ENCODE measurements at places on chromosomes 2 and 18.

DNA sequence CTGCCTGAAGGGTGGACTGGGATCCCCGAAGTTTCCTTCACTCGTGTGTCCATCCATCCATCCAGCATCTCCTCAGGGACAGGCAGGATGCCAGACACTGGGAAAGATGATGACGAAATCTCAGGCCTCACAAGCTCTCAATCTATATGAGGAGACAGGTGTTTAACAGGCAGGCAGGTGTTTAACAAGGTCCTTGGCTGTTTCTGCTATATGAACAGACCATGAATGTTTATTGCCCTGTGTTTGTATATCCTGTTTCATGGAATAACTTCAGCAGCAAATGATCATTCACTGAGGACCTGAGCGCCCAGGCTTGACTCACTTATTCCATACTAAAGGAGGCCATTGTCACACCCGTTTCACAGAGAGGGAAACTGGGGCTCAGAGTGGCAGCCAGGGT lies 685.8 kb upstream of the HS6ST1 start:
- no peak for DNase-seq

- DNase-seq: no peak
These were observed 398.0 kb downstream of the CPS1 start for GRCh38 chr2:210954386-210954907.

- no peak for DNase-seq
These were observed 190.0 kb downstream of the SEPTIN10 start for GRCh38 chr2:109423556-109424359.

DNA sequence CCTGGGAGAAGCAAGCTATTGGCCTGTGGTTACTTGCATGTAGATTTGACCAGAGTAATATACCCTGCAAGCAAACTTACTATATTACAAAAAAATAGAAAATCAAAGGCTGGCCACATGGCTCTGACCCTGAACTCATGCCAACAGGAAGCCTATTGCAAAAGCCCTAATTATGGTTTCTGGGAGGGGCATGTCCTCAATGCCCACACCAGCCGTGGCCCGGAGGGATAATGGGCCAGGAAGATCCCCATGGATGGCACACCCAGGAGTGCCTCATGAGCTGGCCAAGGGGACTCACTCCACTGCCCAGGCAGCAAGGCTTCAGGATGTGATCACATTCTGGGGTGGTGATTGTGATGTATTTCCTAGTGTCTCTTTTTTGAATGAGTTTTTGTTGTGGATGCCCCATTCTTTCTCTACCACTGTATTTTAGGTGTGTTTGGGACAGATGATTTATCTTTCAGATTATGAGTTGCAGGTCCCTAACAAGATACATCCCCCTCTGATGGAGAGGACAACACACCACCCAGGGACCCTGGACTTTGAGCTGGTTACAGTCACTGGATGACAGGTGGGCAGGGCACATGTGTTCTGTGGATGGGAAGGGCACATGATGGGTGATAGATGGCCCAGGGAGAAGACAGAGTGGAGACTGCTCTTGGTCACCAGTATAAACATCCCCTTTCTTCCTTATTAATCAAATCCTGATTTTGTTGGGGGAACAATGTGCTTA lies 18.7 kb upstream of the TFCP2L1 start:
- DNase-seq: no peak

DNA sequence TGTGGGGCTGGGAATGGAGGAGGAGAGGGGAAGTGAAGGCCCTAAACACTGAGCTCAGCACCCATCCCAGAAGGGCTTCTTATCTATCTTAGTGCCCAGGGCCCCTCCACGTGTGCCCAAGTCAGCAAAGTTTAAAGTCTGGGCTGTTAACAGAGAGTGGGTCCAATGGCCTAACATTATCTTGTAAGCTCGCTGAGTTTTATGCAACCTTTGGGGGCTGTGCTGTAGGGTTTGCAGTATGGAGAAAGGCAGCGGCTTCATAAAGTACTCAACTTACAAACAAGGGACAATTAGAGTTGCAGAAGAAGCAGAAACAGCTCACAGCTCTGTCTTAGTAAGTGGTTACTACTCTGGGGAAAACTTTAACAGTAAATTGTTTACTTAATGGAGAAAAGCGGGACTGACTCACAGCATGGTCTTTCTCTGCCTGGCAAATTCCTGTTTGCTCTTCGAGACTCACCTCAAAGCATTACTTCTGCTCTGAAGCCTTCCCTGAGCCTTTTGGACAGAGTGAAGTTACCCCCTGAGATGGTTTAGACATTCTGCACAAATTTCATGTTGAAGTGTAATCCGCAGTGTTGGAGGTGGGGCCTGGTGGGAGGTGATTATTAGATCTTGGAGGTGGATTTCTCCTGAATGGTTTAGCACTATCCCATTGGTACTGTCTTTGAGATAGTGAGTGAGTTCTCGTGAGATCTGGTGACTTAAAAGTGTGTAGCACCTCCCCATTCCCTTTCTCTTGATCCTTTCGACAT lies 9.0 kb downstream of the ENOSF1 start:
- no peak for DNase-seq

DNA sequence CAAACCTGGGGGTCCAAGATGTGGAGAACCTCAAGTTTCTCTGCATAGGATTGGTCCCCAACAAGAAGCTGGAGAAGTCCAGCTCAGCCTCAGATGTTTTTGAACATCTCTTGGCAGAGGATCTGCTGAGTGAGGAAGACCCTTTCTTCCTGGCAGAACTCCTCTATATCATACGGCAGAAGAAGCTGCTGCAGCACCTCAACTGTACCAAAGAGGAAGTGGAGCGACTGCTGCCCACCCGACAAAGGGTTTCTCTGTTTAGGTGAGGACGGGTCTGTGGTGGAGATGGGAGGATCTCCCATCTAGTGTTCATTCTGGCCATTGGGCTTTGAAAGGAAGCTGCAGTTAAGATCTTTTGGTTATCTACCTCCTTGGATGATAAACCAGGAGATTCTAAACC lies 2.9 kb downstream of the CASP10 start:
- DNase-seq: no peak

DNA sequence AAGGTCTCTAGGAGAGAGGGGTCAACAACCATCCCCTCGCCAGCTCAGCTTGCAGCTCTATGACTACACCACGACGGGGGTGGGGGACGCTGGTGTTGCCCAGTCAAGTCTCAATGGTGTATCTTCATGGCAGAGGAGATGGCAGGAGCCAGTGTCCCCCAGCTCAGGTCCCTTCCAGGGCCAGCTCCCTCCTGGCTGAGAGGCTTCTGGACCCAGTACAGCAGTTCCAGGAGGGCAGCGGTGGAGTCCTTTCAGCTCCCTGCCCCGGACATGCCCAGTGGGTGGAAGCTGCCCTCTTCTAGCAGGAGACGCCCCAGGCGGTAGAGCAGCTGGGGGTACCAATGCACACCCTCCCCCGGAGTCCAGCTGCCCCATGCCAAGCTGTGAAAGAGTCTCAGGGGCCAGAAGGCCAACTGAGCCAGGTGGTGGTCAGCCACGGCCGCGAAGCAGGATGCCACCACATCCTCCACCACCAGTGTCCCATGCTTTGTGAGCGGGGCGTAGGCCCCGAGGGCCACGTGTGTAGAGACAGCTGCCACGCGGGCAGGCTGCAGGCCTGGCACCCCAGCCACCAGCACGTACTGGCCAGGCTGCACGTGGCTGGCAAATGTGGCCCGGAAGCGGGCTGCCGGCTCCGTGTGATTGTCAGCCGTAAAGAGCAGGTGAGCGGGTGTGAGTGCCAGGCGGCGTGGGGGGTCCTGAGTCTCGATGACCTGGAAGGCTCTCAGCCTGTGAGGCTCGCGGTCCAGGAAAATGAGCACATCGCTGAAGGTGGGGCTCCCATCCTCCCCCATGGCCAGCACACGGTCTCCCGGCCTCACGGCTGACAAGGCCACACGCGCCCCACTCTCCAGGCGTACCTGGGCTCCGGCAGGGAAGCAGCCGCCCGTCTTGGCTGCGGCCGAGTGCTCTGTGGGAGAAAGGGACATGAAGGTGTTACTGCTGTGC lies 5.5 kb downstream of the IHH start:
- DNase-seq: no peak

GRCh38 chr2:107633580-107634147 lies 193.0 kb upstream of the RGPD4 start:
- DNase-seq: no peak

DNA sequence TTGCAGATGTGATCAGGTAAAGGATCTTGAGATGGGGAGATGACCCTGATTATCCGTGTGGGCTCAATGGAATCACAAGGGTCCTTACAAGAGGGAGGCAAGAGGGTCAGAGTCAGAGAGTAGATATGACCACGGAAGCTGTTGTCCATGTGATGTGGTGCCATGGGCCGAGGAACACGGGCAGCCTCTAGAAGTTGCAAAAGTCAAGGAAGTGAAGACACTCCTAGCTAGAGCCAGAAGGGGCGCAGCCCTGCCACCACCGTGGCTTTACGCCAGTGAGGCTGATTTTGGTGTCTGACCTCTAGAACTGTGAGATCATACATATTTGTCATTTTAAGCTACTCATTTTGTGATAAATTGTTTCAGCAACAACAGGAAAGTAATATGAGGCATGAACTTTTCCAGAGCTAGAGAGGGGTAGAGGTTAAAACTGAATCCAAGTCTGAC lies 114.4 kb downstream of the CAPN13 start:
- DNase-seq: no peak

DNA sequence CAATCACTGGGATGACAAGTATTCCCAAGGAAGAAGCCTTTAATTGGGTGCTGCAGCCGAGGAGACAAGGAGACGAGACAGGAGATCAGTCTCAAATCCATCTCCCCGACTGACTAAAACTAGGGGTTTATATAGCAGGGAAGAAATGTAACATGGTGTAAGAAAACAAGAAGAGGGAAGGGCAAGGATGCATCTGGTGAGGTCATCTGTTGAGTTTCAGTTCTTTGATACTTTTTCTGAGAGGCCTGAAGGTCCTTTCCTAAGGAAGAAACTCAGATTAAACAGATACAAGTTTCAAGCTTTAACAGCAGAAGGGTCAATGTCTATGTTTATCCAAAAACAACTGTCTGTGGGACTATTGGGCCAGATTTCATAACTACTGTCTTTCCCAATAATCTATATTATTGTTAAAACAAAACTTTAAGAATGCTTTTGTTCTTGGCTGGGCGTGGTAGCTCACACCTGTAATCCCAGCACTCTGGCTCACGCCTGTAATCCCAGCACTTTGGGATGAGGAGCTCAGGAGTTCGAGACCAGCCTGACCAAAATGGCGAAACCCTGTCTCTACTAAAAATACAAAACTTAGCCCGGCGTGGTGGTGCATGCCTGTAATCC lies 2.5 kb upstream of the PDCL3 start:
- DNase-seq: no peak

- DNase-seq: no peak
These were observed 86.8 kb downstream of the CLIP4 start for GRCh38 chr2:29201979-29202378.

DNA sequence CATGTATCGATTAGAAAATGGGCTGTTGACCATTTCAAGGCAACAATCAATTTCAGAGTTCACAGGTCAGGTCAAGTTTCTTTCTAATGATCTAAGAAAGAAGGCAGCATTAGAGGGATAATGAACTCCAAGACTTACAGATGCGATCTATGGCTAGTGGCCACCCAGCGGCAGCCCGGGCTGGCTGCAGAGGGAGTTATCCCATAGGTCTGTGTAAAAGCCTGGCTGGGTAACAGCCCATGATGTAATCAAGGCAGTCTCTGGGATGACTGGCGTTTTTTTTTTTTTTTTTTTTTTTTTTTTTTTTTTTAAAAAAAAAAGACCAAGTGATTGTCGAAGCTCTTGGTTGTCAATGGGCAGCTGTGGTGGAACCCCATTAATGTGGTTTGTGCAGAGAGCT lies 171.1 kb upstream of the SKOR2 start:
- DNase-seq: no peak

DNA sequence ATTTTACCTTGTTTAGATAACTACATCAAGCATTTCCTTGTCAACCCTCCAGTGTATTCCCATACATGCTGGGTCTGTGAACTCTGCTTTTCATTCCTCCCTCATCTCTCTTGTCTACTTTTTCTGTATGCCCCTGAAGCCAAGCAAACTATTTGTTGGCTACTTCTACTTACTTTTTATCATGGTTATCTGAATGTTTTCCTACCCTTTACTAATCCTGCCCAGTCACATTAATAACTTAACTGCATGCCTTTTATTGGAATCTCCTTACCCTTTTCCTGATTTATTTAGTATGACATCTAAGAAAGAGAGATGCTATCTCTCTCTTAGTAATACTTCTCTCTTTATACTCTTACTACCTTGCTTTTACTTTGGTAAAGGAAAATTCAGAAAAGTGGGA lies 17.0 kb downstream of the DCAF17 start:
- no peak for DNase-seq

DNA sequence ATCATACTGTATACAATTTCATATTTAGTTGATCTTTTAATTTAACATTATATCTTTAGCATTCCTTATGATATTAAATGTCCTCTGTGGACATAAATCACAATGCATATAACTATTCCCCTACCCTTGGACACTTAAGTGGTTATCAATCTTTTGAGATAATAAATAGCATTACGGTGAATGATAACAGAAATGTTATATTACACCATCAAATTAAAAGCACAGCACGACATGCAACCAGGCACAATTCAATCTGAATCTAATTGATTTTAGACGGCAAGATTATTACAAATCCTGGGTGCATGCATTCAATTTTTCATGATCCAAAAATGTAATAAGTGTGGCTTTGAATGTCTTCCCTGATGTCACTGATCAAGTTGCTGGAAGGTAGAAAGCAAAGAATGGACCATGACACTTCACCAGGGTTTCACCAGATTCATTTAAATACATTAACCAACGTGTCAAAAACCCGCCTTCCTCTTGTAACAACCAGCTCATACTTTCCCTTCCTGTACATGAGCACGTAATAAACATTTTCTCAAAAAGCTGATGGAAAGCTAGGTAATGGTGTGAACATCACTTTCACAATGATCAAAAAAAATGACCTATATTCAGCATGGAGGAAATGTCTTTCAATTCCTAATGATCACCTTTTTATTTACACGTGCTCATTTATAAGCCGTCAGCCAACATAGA lies 513.7 kb upstream of the ID2 start:
- no peak for DNase-seq

GRCh38 chr2:200968735-200969134 lies 5.3 kb upstream of the ORC2 start:
- no peak for DNase-seq

- no peak for DNase-seq
These were observed 92.1 kb downstream of the DYM start for GRCh38 chr18:49368161-49368875.

DNA sequence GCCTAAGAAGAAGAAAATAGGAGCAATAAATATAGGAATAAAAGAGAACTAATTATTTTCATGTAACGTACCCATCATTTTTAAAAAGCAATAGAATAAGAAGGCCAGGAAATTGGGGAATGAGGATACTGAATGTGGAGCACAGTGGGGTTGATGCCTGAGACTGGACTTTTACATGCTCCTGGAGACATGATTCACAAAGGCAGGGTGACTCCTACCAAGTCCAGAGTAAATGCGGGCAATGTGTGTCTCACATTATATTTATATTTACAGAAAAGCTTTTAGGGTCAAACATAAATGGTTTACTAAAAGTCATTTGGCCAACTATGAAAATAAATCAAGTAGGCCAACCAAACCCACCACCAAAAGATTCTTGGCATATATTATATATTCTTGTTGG lies 87.9 kb upstream of the COL5A2 start:
- no peak for DNase-seq

Data from stimulated activated CD8-positive, alpha-beta memory T cell treated with anti-CD3 and anti-CD28 coated beads, Interleukin-15, amount 100 ng/mL, for 24 hours (primary cell).